A549 treated with Mapracorat at 1 μM for 4 hours (cell line): ENCODE measurements at places on chromosomes 16 and 17. TPM values are rescaled to one million over a fixed set of nuclear protein-coding genes. Genes with fewer than 3 reads are reported as not detected.

The MARVELD3 gene
- 0.19 to 0.34 TPM (median 0.29 TPM) in 5 replicates for total RNA-seq

The TMC7 gene
- 6.2 to 8.8 TPM (median 7.4 TPM) in 5 replicates for total RNA-seq

The TMC8 gene
- 0.16 to 0.27 TPM (median 0.26 TPM) in 5 replicates for total RNA-seq

The MYH2 gene
- total RNA-seq = not detected in 5 replicates

The APOH gene
- total RNA-seq = 3.7 to 5.9 TPM (median 4.6 TPM) in 5 replicates

The NHLRC4 gene
- 0.06 to 0.26 TPM (median 0.19 TPM) in 5 replicates for total RNA-seq

The KRT36 gene
- not detected in 5 replicates for total RNA-seq

The PPP1R1B gene
- total RNA-seq = 0.11 to 0.12 TPM (median 0.11 TPM) in 3 of 5 replicates, not detected in the others

The NPIPA3 gene
- total RNA-seq = 1.0 to 1.8 TPM (median 1.6 TPM) in 5 replicates

The LYRM9 gene
- total RNA-seq = 1.00 to 3.4 TPM (median 1.9 TPM) in 5 replicates

The USP6 gene
- 0.01 to 0.06 TPM in 2 of 5 replicates, not detected in the others for total RNA-seq

The NAGS gene
- 0.77 to 1.5 TPM (median 1.1 TPM) in 5 replicates for total RNA-seq

The ANKFN1 gene
- total RNA-seq = not detected in 5 replicates

The GFAP gene
- 0.27 to 1.1 TPM (median 0.67 TPM) in 5 replicates for total RNA-seq

The PIGL gene
- 17.0 to 18.1 TPM (median 17.9 TPM) in 5 replicates for total RNA-seq

The CACNA1G gene
- 2.7 to 4.6 TPM (median 4.1 TPM) in 5 replicates for total RNA-seq

The ZNF423 gene
- total RNA-seq = 0.05 to 0.29 TPM (median 0.08 TPM) in 5 replicates

The PTX4 gene
- not detected in 5 replicates for total RNA-seq

The CA10 gene
- total RNA-seq = not detected in 5 replicates

The PRCD gene
- not detected in 5 replicates for total RNA-seq

The KCNJ16 gene
- 0.14 to 0.30 TPM (median 0.23 TPM) in 5 replicates for total RNA-seq

The ANTKMT gene
- 29.5 to 66.7 TPM (median 62.5 TPM) in 5 replicates for total RNA-seq

The CCL7 gene
- 0.34 to 0.38 TPM in 2 of 5 replicates, not detected in the others for total RNA-seq

The CD300C gene
- total RNA-seq = 0.15 to 0.21 TPM (median 0.19 TPM) in 4 of 5 replicates, not detected in the other

The PKMYT1 gene
- 59.8 to 103 TPM (median 91.1 TPM) in 5 replicates for total RNA-seq

The ATP2C2 gene
- 0.10 to 0.30 TPM (median 0.17 TPM) in 5 replicates for total RNA-seq

The MMP15 gene
- total RNA-seq = 30.3 to 45.9 TPM (median 42.3 TPM) in 5 replicates

The MT4 gene
- not detected in 5 replicates for total RNA-seq

The BCO1 gene
- total RNA-seq = 0.50 to 1.1 TPM (median 0.91 TPM) in 5 replicates

The SDR42E2 gene
- total RNA-seq = not detected in 5 replicates

The KRT13 gene
- total RNA-seq = 0.12 to 0.41 TPM (median 0.37 TPM) in 5 replicates

The CYB5D1 gene
- 19.3 to 20.9 TPM (median 19.8 TPM) in 5 replicates for total RNA-seq

The TRIM72 gene
- total RNA-seq = 0.07 to 0.15 TPM (median 0.07 TPM) in 5 replicates

The PCYT2 gene
- 13.8 to 19.1 TPM (median 17.3 TPM) in 5 replicates for total RNA-seq

The MT1M gene
- not detected in 5 replicates for total RNA-seq

The PRAC2 gene
- not detected in 5 replicates for total RNA-seq
